ENCODE measurements at places on chromosomes 2 and 18. TPM values are rescaled to one million over a fixed set of nuclear protein-coding genes. Genes with fewer than 3 reads are reported as not detected.

The LAMA3 gene
- total RNA-seq = 5.6 TPM

The COLEC12 gene
- not detected for total RNA-seq

The DOCK10 gene
- 0.54 TPM for total RNA-seq

The FBXO15 gene
- total RNA-seq = 1.1 TPM

The UGT1A4 gene
- total RNA-seq = 0.12 TPM

The LAMA1 gene
- total RNA-seq = 0.05 TPM

DNA sequence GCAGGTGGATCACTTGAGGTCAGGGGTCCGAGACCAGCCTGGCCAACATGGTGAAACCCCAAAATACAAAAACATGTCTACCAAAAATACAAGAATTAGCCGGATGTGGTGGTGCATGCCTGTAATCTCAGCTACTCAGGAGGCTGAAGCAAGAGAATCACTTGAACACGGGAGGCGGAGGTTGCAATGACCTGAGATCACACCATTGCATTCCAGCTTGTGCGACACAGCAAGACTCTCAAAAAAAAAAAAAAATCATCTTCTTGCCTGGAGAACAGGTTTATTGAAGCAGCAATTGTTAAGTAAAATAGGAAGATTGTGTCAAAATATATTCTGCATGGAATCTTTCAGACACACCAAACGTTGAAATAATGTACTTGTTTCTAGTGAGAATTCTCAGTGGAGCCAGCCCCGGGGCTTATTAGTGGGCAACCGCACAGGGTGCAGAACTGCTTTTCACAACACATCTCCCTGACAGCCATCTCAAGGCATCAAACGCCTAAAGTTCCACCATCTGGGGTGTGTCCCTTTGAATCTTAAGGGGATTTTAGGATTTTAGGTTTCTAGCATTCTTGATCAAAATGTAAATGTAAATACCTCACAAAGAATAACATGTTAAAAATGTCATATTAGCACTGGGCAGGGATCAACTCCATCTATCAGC is 28.6 kb upstream of the PPP4R1 start:
- DNase-seq = no peak

- no peak for DNase-seq
Observed at GRCh38 chr2:215825707-215826106, 187.6 kb downstream of the MREG start.

GRCh38 chr2:192559587-192559986 is 364.9 kb upstream of the TMEFF2 start:
- DNase-seq = no peak

DNA sequence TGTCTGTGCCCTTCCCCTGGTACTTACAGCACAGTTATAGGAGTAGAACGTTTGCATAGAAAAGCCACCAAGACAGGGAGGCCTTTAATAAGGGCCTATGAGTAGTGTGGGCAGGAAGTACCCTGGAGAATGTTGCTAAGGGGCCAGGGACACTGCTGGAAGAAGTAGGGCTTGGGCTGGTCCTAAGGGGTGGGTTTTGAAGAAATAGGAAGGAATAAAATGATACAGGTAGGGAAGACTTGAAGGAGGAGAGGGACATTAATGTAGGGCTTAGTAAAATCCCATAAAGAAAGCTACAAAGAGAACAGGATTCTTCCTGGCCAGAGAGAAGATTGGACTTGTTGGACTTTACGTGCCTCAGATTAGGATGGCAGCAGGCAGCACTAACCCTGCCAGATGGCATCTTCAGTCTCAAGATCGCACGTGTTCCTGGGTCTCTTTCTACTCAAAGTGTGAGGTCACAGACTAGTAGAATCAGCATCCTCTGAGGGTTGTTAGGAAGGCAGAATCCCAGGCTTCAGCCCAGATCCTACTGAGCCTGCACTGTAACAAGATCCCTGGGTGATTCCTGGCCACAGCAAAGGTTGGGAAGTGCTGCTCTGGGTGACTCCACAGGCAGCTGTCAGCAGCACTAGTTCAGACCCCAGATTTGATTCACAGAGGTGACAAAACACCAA is 39.2 kb downstream of the EPAS1 start:
- no peak for DNase-seq

GRCh38 chr2:197035002-197035401 is 108.5 kb upstream of the PGAP1 start:
- DNase-seq = no peak

- DNase-seq = no peak
Observed at GRCh38 chr2:137154946-137155345, 389.6 kb downstream of the THSD7B start.

DNA sequence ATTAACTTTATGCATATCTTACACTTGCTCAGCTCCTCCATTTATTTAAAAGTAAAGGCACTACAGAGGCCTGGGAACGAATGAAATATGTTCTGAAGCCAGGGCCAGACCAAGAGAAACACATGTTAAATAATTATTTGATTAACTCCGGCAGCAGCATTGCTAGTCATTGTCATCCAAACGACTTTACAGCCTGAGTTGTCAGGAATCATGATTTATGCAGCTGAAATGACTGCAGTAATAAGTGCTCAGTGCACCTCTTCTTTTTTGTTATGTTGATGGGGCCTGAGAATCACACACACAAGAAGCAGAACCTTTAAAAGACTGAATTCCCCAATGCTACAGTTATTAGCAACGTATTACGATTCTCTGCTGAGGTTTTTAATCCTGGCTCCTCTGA is 58.9 kb downstream of the EPHA4 start:
- DNase-seq = no peak

- no peak for DNase-seq
Observed at GRCh38 chr2:107737756-107738155, 88.9 kb upstream of the RGPD4 start.

- no peak for DNase-seq
Observed at GRCh38 chr2:145811276-145812164, 1291.6 kb upstream of the ZEB2 start.

DNA sequence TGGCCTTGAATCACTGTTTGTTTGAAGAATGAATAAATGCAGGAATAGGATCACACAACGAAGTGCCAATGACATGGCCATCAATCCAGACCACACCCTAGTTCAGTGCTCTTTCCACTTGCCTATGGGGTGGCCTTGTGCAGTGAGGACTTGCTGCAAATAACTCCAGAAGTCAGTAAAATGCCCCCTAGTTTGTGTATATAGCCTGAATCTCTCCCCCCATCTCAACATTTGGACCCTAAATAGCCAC is 299 bp downstream of the FABP1 start:
- no peak for DNase-seq

DNA sequence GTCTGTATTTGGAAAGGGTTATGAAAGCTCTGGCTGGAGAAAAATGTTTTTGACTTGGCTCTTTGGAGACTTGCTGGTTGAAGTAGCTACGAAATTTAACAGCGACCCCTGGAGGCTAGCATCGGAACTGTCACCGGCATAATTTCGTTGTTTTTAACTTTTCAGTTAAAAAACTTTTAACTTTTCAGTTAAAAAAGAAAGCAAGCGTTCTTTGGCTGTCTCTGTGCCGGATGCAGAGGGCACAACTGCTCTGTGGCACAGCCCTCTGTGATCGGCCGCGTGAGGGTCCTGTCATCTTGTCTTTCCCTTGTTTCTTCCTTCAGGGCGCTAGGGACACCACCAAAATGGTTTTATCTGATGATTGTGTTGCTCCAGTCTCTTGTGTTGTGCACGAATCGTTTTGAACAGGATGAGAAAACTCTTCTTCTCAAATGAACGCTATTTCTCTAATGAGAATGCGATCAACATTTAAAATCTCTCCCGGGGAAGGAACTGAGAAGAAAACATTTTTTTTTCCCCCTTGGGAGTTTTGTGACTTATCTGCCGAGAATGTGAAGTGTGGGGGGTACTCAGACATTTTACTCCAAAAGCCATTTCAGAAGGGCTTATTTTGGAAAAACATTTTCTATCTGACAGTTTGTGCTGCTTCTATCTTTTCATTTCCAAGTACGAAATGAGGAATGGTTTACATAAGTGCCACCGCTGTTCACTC is 57.1 kb downstream of the ADCYAP1 start:
- DNase-seq = peak; percentile 32

DNA sequence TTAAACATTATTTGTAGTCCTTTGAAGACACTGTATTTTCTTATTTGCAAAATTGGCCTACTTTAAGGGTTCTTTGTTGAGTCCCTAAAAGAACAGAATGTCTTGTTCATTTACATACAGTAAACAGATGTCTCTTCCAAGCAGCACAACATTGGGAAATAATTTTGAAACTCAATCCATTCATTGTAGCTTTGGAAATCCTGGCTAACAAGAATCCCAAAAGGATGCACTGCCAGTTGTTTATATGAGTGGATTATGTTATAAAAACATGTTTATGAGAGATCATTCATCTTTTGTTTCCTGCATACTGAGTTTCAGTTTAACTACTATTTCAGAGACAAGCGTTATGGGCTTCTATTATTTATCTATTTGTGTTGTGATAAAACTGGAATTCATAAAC is 499.3 kb downstream of the PID1 start:
- no peak for DNase-seq

GRCh38 chr2:171160956-171161740 is 455 bp upstream of the TLK1 start:
- DNase-seq = peak; percentile 18

DNA sequence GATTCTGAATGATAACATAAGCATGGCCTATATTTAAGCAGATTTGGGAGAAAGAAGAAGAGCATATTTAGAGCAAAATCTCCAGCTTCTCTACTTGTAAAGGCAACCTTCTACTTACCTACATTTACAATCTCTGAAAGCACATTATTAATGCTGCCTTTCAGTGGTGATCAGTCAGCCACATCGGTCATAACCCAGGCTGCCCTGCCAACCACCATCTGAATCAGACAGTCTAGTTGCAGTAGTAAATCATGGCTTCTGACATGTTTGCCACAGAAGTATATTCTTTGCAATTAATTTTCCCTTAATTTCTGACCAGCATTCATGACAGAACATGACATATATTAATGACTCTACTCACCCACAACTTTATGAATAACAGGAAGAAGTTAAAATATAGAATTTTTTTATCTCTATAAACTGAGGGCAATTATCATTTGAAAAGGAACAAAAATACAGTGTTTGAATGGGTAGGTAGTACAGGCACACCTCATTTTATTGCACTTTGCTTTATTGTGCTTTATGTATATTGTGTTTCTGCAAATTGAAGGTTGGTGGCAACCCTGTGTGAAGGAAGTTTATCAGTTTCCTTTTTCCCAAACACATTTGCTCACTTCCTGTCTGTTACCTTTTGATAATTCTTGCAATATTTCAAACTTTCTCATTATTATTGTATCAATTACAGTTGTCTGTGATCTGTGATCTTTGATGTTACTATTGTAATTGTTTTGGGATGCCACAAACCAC is 531.6 kb upstream of the CHAC2 start:
- no peak for DNase-seq

DNA sequence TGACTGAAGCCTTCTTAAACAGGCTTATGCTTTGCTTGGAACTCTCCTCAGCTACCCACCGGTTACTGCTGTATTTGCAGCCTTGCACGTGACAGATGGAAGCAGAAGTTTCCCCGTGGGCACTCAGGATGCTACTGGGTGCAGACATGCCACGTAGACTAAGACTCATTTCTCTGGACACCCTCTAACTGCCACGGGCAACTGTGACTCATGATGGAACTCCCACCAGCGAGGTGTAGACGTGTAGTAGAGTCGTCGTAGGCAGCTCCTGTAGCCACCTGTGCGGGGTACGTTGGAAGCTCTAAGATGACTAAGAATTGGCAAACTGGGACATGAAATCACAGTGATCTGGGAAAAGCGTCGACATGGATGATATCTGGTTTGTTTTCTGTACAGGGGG is 27.5 kb downstream of the TSHZ1 start:
- DNase-seq = no peak

- no peak for DNase-seq
Observed at GRCh38 chr2:26767129-26767528, 3.0 kb downstream of the SLC35F6 start.

DNA sequence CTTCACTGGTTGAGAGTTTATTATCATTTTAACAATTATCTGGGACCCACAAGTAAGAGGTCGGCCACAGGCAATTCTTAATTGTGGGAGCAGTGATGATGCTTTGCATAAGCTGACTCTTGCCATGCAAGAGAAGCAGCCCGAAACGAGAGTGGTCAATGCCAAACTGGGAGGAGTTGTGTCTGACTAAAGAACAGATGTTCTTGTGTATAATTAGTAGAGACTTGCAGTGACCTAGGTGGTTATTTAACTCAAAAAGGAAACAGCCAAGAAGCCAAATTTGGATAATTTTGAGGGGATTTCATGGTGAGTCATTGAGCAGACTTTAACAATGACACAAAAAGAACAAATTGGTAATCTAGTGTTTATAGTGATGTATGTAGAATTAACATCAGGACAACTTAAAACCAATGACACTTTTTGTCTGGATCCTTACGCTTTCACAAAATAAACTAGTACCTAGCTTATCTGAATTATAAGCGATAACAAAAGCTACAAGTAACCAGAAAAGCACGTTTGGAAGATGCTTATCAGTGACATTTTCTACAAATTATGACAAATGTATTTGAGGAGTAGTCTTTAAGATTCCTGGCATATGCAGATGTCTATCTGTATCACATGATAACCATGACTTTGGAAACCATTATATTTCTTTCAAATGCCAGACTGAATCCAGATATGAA is 184.7 kb upstream of the DLGAP1 start:
- no peak for DNase-seq

GRCh38 chr2:37324536-37324785 is 172 bp downstream of the PRKD3 start:
- no peak for DNase-seq

- no peak for DNase-seq
Observed at GRCh38 chr2:199713746-199714145, 137.2 kb downstream of the FTCDNL1 start.

GRCh38 chr2:121524685-121525425 is 5.8 kb upstream of the RNU4ATAC start:
- no peak for DNase-seq

GRCh38 chr2:124836416-124836815 is 811.3 kb downstream of the CNTNAP5 start:
- no peak for DNase-seq

GRCh38 chr18:62499263-62499650 is 23.6 kb upstream of the ZCCHC2 start:
- DNase-seq = no peak

- no peak for DNase-seq
Observed at GRCh38 chr2:237552908-237553307, 13.5 kb upstream of the PRLH start.

DNA sequence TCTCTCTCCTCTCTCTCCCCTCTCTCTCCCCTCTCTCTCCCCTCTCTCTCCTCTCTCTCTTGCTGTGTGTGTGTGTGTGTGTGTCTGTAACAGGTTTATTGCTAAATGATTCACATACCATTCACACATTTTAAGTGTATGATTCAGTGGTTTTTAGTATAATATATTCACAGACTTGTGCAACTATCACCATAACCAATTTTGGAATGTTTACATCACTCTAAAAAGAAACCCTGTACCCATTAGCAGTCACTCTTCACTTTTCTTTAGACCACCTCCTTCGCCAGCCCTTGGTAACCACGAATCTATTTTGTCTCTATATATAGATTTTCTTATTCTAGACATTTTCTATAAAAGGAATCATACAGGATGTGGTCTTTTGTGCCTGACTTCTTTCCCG is 11.4 kb downstream of the THNSL2 start:
- DNase-seq = no peak

Data from HCT116 (cell line).